ENCODE measurements at places on chromosomes 5 and 9.

GRCh38 chr9:133643978-133644760 is 8.0 kb downstream of the DBH start:
- no peak for DNase-seq

DNA sequence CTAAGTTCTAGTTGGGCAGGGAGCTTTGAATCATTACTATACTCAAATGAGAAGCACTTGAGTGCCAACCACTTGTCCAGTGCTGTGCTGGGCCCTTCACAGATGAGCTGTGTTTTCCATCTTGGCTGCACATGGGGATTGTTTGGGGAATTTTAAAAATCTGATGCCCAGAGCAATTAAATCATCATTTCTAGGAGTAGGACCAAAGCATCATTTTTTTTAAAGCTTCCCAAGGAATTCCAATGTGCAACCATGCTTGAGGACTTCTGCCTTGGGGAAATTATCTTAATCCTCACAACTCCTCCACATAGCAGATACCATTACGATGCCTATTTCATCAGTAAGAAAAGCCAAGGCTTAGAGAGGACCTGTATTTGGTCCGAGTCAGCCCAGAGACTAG is 131.4 kb downstream of the TMEM174 start:
- DNase-seq, result no peak

DNA sequence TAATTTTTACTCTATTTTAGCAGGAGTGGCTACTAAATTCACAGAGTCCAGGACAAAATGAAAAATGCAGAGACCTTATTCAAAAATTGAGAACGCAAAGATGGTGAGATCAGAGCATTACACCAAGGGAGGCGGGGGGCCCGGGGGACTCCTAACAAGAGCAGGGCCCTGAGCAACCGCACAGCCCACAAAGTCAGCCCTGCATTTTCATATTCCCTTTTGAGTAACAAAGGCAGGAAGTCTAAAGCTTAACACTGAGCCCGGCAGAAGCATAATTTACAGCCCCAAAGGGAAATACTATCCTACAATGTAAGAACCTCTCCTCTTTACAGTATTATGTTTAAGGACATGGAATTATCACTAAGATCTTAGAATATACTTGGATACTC is 69.4 kb downstream of the TLE1 start:
- no peak for DNase-seq

GRCh38 chr9:114779352-114779845 is 26.4 kb downstream of the TNFSF15 start:
- DNase-seq, result peak; percentile 18

GRCh38 chr5:172443441-172444109 is 10.8 kb downstream of the SH3PXD2B start:
- DNase-seq, result peak; percentile 58

DNA sequence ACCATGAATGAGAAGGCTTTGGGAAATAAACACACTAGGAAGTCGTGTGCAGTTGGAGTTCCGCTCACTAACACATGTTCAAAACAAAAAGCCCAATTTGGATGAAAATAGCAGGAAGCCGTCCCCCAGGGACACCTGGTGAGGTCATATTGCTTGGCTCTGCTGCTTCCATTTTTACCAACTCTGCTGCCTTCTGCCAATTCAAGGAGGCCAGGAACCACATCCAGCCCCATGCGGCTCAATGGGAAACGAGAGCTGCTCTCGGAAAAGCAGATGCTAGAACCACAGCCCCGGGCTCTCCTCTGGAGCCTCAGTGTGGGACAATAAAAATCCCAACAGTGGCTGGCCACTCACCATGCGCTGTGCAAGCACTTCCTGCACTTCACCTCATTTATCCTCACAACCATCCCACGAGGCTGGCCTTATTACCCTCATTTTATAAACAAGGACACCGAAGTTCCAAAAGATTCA is 13.4 kb downstream of the ADAM19 start:
- peak; percentile 37 for DNase-seq

DNA sequence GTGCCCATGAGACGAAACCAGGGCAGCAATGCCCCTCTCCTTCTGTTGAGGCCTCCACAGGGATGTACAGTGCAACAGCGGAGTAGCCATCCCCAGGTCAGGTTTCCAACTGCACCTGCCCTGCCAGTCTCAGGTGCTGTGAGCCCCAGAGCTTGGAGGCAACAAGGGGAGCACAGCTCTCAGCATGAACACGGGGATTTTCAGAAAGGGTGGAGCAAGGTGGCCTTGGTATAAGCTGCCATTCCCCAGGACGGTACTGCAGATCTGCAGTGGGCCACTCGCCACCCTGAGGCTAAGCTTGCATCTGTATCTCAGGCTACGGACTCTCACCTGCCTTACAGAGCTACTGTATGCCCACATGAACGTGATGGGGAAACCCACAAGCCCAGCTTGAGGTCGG is 103.6 kb downstream of the GABBR2 start:
- DNase-seq, result no peak

DNA sequence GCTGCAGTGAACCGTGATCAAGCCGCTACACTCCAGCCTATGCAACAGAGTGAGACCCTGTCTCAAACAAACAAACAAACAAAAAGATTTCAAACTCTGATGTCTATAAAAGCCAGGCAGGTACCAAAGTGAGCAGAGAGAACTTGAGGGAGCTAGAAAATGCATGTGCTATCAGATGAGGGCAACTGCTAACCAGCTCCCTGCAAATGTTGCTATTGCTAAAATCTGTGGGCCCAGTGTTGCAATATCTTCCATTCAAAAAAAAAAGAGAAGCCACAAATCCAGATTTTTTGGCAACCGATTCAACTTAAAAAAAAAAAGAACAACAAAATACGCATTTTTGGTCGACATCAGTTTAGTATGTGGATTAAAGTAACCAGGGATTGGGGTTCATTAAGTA is 5.5 kb downstream of the UBE2D2 start:
- no peak for DNase-seq

DNA sequence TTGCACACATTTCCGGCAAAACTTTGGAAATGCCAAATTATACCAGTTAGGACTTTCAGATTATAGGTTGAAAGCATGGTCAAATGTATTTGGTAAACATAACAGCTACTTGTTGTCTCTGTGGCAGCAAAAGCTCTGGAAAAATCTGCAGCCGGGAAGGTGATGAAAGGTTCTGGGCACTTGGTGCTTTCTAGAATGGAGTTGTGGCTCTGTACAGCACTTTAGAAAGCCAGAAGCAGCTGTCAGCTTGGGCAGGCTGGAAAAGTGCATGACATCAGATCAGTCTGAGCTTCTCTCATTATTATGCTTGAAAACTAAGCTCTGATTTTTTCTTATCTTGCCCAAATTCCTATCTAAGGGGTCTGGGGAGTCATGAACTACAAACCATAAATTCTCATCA is 118.6 kb upstream of the MAST4 start:
- DNase-seq, result peak; percentile 51

- no peak for DNase-seq
Observed at GRCh38 chr9:3931996-3932906, 367.6 kb downstream of the GLIS3 start.

GRCh38 chr9:95771556-95772246 is 103.8 kb upstream of the ERCC6L2 start:
- peak; percentile 56 for DNase-seq

DNA sequence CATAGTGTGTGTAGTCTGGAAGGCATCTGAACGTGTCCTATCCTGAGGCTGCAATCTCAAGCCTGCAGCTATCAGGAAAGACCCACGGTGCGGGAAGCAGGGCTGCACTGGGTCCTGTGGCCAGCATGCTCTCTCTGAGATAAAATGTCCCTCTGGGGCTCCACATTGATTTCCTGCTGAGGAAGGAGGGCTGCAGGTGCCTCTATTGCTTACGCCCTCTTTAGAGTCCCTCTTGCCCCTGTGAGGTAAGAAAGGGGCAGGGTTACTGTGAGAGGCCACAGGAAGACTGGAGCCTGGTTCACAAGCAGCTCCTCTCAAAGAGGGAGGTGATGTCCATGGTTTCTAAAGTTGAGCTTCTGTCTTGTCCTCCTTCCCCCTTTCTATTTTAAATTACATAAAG is 299.9 kb upstream of the RFX3 start:
- DNase-seq, result no peak

- DNase-seq, result no peak
Observed at GRCh38 chr5:97923496-97923895, 740.4 kb upstream of the RIOK2 start.

GRCh38 chr5:60522292-60522905 is 177.6 kb downstream of the DEPDC1B start:
- DNase-seq, result no peak

- DNase-seq, result no peak
Observed at GRCh38 chr5:145921211-145921610, 15.2 kb upstream of the SH3RF2 start.

DNA sequence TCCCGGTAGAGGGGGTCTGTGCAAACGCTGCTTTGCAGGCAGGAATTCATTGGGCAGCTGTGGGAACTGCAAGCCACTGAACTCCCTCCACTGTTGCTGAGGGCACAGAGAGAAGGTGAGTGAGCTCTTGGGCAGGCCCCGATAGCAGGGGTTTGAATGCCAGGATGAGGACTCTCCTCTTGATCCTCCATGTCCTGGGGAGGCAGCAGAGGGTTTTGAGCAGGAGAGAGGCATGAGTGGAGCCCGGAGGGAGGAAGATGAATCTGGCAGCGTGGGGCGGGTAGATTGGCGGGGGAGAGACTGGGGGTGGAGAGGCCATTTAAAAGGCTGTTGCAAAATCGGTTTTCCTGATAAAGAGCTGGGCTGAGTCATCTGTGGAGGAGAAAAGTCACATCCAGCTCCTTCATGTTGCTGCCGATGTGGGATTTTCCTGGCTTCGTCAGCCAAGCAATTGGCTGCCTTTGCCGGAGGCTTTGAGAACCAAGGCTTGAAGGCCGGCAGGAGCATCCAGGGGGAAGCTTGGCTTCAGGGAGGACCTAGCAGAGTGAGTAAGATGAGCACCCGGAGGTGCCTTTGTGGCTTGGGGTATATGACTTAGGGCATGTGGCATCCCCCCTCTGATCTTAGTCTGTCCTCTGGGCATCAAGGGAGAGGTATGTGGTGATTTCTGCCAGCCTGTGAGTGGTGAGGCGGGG is at the start of gene SYNPO:
Gene SYNPO, plus strand, starts transcription at position 350 of the 695 bp plus-strand sequence. CDS start 7,616 bp downstream, outside the sequence.
- DNase-seq, result no peak

- DNase-seq, result no peak
Observed at GRCh38 chr9:87513880-87514535, 16.3 kb downstream of the DAPK1 start.

GRCh38 chr5:135986891-135987401 is 32.2 kb upstream of the LECT2 start:
- no peak for DNase-seq

Data from brain (organoid and tissue), 16 donors.